Activated gamma-delta T cell treated with anti-CD3 and anti-CD28 coated beads, Interleukin-2, amount 50 U/mL, for 16 hours (primary cell): ENCODE measurements at places on chromosomes 1 and 21.

- DNase-seq: no peak
These were observed 154.8 kb upstream of the COL6A1 start for GRCh38 chr21:45826676-45827301.

DNA sequence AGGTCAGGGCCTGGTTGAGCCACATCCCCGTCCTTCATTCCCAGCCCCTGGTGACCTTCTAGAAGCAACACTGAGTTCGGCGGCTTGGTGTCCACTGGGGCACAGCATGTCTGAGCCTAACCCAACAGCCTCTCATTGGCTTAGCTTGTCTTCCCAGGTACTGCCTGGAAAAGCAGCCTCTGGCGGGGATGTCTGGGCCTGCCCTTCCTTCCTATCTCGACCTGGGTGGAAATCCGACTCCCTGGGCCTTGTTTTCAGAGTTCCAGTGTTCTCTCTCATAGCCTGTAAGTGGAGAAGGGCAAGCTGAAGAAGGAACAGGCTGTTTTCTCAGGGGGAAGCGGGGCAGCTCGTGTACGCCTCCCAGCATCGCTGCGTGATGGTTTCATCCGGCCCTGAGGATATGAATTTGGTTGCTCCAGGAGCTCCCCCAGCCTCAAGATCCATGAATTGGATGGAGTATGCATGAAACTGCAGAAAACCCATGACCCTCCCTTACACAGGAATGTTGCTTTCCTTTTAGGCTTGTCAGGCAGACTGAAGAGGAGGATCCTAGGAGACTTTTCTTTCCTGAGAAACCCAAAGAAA is 116.5 kb upstream of the IRF2BP2 start:
- DNase-seq: no peak

GRCh38 chr1:22796642-22797041 is 86.0 kb downstream of the EPHB2 start:
- DNase-seq: no peak

DNA sequence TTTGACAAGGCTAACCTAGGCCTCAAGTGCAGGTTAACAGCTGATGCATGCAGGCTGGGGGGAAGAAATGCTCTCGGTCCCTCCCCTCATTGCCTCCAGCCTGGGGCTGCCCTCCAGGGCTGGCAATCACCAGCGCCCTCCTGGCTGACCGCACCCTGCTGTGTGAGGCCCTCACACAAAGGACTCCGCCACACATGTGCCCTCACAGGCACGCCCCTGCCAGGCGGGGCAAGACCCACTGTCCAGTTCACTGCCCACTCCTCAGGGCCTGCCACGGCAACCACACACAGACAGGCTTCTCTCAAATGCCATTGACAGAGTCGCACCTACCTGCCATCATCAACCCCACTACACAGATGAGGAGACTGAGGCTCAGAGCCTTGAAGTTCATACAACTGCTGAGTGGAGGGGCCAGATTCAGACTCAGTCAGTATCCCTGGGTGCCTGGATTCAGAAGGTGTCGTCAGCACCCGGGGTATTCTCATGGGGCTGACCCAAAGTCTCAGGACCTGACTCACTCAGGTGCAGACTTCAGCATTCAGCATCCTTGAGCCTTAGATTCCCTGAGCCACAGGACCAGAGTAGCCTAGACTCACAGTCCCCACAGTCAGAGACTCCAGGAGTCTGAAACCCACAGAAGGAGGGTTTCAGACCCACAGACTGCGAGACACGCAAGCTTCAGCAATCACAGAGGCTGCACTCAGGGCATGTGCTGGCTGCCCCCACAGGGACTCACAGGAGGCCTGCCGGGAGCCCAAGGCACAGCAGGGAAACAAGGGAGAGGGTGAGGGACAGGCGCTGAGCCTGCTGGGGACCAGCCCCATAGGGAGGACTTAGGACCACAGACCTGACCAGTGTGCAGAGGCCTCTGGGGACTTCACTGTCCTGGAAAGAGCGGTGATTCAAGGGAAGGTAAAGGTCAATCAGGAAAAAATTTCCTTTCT is 458.0 kb downstream of the MATN1 start:
- DNase-seq: no peak

GRCh38 chr1:16289959-16290358 is 53.0 kb upstream of the CPLANE2 start:
- no peak for DNase-seq

GRCh38 chr1:201783572-201783971 is 45.4 kb upstream of the IPO9 start:
- DNase-seq: no peak

DNA sequence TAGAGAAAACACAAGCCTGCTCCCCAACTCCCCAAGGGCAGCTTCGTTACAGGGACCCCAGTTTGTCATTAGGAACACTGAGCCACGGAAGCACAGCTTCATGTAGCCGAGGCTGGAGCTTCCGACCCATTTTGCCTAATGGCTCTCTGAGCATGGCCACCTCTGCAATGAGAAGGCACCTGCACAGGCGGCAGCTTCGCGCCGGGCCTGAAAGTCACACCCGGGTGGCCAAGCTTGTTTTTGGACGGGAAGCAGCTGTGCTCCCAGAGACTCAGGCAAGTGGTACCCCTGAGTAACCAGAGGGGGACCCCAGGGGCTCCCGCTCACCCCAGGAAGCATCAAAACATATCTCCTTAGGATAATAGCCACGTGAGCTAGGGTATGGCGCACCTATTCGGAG is 80.9 kb downstream of the SLC66A1 start:
- DNase-seq: no peak

- DNase-seq: no peak
These were observed 35.8 kb downstream of the LDLRAD1 start for GRCh38 chr1:53982034-53982762.

GRCh38 chr1:223331929-223332328 is 32.0 kb downstream of the SUSD4 start:
- DNase-seq: no peak

- DNase-seq: no peak
These were observed 413.5 kb downstream of the DUSP10 start for GRCh38 chr1:221328371-221328770.

DNA sequence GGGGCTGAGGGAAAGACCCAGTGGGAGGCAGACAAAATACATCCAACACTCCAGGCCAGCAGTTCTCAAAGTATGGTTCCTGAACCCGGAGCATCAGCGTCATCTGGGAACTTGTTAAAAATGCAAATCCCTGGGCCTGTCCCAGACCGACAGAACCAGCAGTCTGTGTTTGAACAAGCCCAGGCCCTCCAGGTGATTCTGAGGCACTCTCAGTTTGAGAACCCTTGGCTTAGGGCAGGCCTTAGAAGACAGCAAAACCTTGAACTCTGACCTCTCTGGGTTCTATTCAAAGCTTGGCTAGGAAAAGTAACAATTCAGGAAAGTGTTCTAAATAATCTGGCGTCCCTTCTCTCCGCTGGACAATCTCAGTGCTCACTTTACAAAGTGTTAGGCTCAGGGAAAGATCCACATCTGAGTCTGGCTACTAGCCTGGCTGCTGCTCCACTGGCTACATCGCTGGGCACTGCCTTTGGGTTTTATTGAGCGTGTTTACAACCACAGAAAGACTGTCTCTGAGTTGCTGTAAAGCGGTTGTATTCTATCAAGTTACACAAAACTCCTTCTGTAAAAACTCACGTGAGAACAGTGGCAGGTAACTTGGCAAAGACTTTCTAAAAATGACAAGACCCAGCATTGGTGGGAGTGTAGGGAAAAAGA is 166.1 kb downstream of the HIVEP3 start:
- no peak for DNase-seq

GRCh38 chr1:164659621-164660411 is 100.8 kb downstream of the PBX1 start:
- no peak for DNase-seq

- no peak for DNase-seq
These were observed 96.6 kb downstream of the EDEM3 start for GRCh38 chr1:184658055-184658454.
